ENCODE measurements at places on chromosomes 13 and 19. TPM values are rescaled to one million over a fixed set of nuclear protein-coding genes. Genes with fewer than 3 reads are reported as not detected.

- no peak overlapping the region for H3K4me3 ChIP-seq
- DNase-seq: no peak
- H3K4me1 ChIP-seq: no peaks in the 10 kb centered on the region
These were observed 195.0 kb upstream of the STARD13 start for GRCh38 chr13:33480561-33480960.

GRCh38 chr13:100789481-100789880 is 114.9 kb upstream of the TMTC4 start:
- peaks cover 12% of the 10 kb centered on the region for H3K4me1 ChIP-seq
- peak; percentile 77 for DNase-seq
- H3K27ac ChIP-seq: no peak overlapping the region
- H3K4me3 ChIP-seq: no peak overlapping the region
- no peaks in the 10 kb centered on the region for H3K27me3 ChIP-seq

DNA sequence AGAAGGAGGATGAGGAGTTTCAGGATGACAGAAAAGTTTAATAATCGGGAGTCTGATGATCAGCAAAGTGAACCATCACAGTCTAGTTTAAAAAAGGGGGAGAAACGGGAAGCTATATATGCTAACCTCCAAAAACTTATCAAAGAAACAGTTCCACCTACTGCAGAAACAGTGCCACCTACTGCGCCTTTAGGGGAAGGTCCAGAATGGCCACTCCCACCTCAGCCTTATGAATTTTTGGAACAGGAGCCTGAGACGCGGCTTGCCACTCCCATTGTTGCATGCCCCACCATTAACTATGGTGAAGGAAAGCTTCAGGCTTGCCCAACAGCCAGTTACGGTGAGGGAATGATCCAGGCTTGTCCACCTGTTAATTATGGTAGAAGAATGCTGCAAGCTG is 929.0 kb downstream of the SLITRK6 start:
- H3K27ac ChIP-seq: no peak overlapping the region
- H3K4me1 ChIP-seq: no peaks in the 10 kb centered on the region
- no peaks in the 10 kb centered on the region for H3K36me3 ChIP-seq

- H3K36me3 ChIP-seq: no peaks in the 10 kb centered on the region
- H3K27me3 ChIP-seq: no peaks in the 10 kb centered on the region
- no peaks in the 10 kb centered on the region for H3K4me1 ChIP-seq
- H3K27ac ChIP-seq: no peak overlapping the region
- no peak for DNase-seq
- H3K4me3 ChIP-seq: no peak overlapping the region
These were observed 488.4 kb downstream of the KLF5 start for GRCh38 chr13:73547239-73547638.

- H3K36me3 ChIP-seq: peaks cover 75% of the 10 kb centered on the region
- H3K27me3 ChIP-seq: no peaks in the 10 kb centered on the region
- no peak overlapping the region for H3K27ac ChIP-seq
- H3K4me1 ChIP-seq: no peaks in the 10 kb centered on the region
- no peak overlapping the region for H3K4me3 ChIP-seq
These were observed 15.2 kb downstream of the EPN1 start for GRCh38 chr19:55690109-55690768.

Gene CLEC4M
- total RNA-seq: not detected

DNA sequence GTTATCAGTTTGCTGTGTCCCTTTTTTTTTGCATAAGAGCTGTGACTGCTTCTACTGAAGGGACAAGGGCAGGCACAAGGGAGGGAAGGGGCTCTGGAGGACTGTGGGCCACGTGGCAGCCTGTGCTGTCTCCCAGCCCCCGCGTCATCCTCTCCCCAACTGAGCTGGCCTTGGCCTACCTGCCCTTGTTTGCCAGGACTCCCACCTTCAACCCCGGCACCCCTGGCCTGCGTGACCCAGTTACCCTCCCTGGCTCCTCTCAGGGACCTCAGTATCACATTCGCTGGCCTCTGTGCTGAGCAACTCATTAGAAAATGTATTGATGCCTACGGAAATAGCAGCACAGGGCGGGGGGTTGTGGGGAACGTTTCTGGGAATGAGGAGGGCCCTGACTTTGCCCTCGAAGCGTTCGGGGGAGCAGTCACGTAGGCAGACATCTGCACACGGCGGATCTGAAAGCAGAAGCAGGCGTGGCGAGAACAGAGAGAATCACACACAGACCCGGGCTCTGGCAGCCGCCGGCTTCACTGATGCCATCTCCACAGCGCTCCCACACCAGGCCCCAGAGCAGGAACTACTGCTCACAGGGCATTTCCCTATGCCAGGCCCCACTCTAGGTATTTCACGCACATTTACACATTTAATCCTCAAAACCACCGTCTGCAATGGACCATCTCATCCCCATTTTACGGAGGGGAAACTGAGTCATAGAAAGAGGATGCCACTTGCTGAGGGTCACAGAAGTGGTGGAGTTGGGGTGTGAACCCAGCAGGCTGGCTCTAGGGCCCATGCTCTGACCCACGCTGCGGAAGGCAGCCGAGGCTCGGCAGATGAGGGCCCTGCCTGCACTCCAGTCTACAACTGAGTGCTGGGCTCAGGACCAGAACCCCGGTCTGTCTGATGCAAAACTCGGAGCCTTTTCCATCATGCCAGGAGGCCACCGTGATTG is 5.7 kb upstream of the ATF5 start:
- H3K4me1 ChIP-seq: no peaks in the 10 kb centered on the region
- peaks cover 10% of the 10 kb centered on the region for H3K36me3 ChIP-seq
- H3K4me3 ChIP-seq: no peak overlapping the region
- no peaks in the 10 kb centered on the region for H3K27me3 ChIP-seq
- no peak for DNase-seq

Gene ZNF415
- total RNA-seq: 37.6 TPM

Gene TNFSF9
- not detected for total RNA-seq

- no peak overlapping the region for H3K4me3 ChIP-seq
- H3K27ac ChIP-seq: no peak overlapping the region
- DNase-seq: no peak
- peaks cover 35% of the 10 kb centered on the region for H3K4me1 ChIP-seq
- H3K27me3 ChIP-seq: no peaks in the 10 kb centered on the region
- no peaks in the 10 kb centered on the region for H3K36me3 ChIP-seq
These were observed 107.5 kb upstream of the MBNL2 start for GRCh38 chr13:97114651-97115050.

GRCh38 chr19:33207903-33208302 is 13.8 kb downstream of the LRP3 start:
- DNase-seq: no peak
- no peak overlapping the region for H3K4me3 ChIP-seq
- no peaks in the 10 kb centered on the region for H3K4me1 ChIP-seq
- H3K27ac ChIP-seq: no peak overlapping the region

- peaks cover 9% of the 10 kb centered on the region for H3K27me3 ChIP-seq
- H3K4me3 ChIP-seq: no peak overlapping the region
- DNase-seq: no peak
These were observed 8.5 kb upstream of the C1QTNF9B start for GRCh38 chr13:23905766-23906165.

GRCh38 chr13:74158571-74159352 is 24.6 kb upstream of the KLF12 start:
- no peak overlapping the region for H3K27ac ChIP-seq
- no peaks in the 10 kb centered on the region for H3K36me3 ChIP-seq
- no peaks in the 10 kb centered on the region for H3K27me3 ChIP-seq
- no peaks in the 10 kb centered on the region for H3K4me1 ChIP-seq
- DNase-seq: no peak

DNA sequence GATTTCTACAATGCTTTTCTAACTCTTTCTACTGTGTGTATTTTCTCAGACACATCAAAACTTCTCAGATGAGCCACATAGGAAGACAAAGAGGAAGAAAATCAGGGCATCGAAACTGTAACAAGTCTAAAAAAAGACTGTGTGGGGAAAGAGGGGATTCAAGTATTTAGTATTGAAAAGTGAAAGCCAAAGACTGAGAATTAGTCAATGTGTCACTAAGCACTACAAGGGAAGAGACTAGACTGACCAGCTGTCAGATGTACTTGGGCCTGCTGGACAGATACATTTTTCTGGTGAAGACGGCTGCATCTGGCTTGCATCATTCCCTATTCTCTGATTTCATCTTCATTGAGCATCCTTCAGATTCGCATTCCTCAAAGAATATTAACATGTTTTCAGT is 25.4 kb downstream of the COMMD6 start:
- no peaks in the 10 kb centered on the region for H3K27me3 ChIP-seq
- peaks cover under 1% of the 10 kb centered on the region for H3K4me1 ChIP-seq
- H3K36me3 ChIP-seq: no peaks in the 10 kb centered on the region
- no peak for DNase-seq
- no peak overlapping the region for H3K4me3 ChIP-seq

Gene GGN
- total RNA-seq: 0.63 TPM

DNA sequence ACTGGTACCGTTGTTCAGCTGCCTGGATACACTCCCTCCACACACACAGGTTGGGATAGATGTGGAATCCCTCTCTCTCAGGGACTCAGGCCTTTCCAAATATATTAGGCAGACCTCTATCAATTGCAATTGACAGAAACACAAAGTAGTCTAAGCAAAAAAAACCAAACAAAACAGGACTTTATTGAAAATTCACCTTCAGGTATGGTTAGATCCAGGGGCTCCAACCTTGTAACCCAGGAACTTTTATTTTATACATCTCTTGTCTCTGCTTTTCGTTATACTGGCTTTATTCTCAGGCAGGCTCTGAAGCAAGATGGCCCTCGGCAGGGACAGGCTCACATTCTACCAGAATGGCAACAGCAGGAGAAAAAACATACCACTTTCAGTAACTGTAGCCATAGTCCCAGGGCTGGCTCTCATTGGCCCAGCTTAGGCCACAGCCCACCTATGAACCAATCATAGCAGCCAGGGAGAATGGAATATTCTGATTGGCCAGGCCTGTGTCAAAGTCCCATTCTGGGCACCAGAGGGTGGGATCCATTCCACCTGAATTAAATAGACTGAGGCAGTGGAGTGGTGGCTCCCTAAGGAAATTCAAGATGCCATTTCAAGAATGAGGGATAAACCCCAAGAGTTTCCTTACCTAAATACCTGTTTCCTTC is 13.1 kb upstream of the CEACAM19 start:
- peaks cover 41% of the 10 kb centered on the region for H3K36me3 ChIP-seq
- H3K4me3 ChIP-seq: no peak overlapping the region
- no peak for DNase-seq
- H3K27ac ChIP-seq: no peak overlapping the region
- H3K27me3 ChIP-seq: no peaks in the 10 kb centered on the region

GRCh38 chr19:15563931-15564330 is 51.1 kb upstream of the CYP4F8 start:
- no peak overlapping the region for H3K4me3 ChIP-seq
- no peak for DNase-seq
- no peaks in the 10 kb centered on the region for H3K4me1 ChIP-seq
- H3K27me3 ChIP-seq: no peaks in the 10 kb centered on the region

Gene IL4I1
- not detected for total RNA-seq

GRCh38 chr19:36182612-36183244 is 30.5 kb upstream of the COX7A1 start:
- no peak overlapping the region for H3K27ac ChIP-seq
- no peaks in the 10 kb centered on the region for H3K27me3 ChIP-seq
- H3K4me1 ChIP-seq: no peaks in the 10 kb centered on the region
- DNase-seq: no peak
- no peak overlapping the region for H3K4me3 ChIP-seq
- peaks cover 10% of the 10 kb centered on the region for H3K36me3 ChIP-seq

Measured in thyroid gland (tissue), 4 donors.